ENCODE measurements at places on chromosomes 4 and X. TPM values are rescaled to one million over a fixed set of nuclear protein-coding genes. Genes with fewer than 3 reads are reported as not detected.

HPGD gene
- total RNA-seq: 10.4 TPM

CYBB gene
- 5.3 TPM for total RNA-seq

RNF128 gene
- not detected for total RNA-seq

DNA sequence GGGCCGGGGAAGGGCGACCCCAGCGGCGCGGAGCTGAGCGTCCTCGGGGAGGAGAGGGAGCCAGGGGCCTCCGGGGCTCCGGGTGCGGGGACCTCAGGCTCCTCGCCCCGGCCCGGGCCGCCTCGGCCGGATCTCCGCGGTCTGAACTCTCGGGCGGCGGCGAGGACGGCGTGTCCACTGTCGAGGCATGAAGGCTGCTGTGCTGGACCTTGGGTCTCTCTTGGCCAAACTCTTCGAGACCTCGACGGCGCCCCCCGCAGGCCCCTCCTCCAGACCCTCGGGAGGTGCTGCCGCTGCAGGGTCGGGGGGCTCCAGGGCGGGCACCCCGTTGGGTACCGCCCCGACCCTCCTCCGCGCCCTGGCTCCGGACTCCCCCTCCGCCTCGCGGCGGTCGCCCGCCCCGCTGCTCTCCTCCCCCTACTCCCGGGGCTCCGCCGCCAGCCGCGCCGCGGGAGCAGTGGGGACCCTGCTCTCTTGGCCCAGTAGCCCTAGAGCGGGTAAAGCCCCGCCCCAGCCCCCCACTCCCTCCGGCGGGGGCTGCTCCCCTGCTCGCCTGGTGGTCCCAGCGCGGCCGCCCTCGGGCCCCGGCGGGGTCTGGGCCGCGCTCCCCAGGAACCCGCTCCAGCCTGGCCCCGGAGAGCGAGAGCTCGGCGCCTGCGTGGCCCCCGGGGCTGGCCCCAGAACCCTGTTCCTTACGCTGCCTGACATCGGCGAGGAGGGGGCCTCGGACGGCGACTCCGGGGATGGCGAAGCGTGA, 564 bp downstream of the FAM149A start:
- H3K4me3 ChIP-seq: peak overlapping the region; percentile 67
- no peaks in the 10 kb centered on the region for H3K36me3 ChIP-seq
- no peak overlapping the region for H3K27ac ChIP-seq

DNA sequence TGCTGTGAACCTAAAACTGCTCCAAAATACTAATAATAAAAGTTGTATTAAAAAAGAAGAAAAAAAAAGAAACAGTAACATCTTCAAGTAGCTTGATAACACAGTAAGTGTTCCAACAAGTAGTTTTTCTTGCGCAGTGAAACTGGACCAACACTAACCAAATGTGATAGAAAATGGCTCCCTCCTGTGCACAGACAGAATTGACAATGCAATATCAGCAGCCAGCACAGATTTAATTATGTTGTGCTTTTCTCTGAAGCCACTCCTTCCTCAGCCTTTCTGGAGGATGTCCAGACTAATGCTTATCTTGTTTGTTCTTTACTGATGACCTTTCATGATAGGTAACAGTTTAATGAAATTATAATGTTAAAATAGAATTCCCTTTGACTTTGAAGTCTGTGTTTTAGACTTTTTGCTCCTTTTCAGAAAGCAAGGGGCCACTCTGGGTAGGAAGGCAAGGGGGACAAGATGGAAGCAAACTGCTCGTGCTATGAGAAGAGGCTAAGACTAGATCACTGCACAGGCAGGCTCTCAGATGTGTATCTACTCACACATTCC, 147.1 kb upstream of the RPL34 start:
- peaks cover 34% of the 10 kb centered on the region for H3K4me1 ChIP-seq
- peaks cover 13% of the 10 kb centered on the region for H3K36me3 ChIP-seq
- no peak for DNase-seq

Data from activated naive CD8-positive, alpha-beta T cell treated with anti-CD3 and anti-CD28 coated beads, Interleukin-2, amount 10 ng/mL, durations not matched to agents 7 days and 5 days (primary cell).